ENCODE measurements at places on chromosomes 1 and 21.

GRCh38 chr1:112515311-112516009, 6.7 kb downstream of the WNT2B start:
- DNase-seq, result no peak

GRCh38 chr21:44550807-44551206, 498 bp downstream of the KRTAP10-2 start:
- DNase-seq, result no peak

GRCh38 chr21:42395905-42396651, at the start of gene TMPRSS3:
TSS of gene TMPRSS3 (minus strand) at chr21:42396052. CDS start at chr21:42395417, 635 bp downstream.
- DNase-seq, result no peak

DNA sequence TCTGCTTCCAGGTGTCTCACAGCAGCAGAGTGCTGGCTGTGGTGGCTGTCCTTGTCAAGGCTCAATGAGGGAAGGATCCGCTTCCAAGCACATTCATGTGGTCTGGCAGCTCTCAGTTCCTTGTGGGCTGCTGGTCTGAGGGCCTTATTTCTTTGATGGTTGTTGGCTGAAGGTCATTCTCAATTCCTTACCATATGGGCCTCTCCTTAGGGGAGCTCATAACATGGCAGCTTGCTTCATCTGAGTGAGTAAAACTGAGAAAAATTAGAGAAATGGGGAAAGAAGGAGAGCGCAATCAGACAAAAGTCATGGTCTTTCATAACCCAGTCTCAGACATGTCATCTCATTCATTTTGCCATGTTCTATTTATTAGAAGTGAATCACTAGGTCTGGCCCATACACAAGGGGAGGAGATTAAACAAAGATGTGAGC, 81.7 kb upstream of the TSPAN2 start:
- no peak for DNase-seq

DNA sequence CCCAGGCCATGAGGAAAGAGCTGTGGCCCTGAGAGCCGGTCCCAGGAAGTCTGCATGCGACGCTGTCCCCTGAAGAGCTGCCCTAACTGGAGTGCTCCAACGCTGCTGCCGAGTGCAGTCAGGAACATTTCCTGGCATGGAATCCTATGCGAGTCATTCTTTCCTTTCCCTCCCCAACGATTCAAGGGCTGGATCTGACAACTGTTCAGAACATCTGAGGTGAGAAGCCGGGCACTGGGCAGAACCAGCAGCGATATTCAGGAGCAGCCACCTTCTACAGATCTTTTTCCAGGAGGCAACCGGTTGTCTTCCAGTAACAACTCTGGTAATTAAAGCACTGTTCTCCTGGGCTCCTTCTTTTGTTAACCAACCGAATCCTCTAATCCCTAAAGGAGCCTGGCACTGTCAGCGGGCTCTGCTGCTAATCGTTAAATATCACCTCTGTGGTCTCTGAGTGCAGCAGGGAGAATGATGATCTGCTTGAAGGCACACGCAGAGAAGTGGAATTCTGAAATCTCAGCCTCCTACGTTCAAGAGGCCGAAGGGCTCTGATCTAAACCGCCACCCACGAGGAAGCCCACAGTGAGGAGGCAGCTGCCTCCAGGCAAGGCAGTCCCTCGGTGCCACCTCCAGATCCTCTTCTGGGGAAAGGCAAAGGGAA, 55.8 kb downstream of the SLC45A1 start:
- DNase-seq, result no peak

DNA sequence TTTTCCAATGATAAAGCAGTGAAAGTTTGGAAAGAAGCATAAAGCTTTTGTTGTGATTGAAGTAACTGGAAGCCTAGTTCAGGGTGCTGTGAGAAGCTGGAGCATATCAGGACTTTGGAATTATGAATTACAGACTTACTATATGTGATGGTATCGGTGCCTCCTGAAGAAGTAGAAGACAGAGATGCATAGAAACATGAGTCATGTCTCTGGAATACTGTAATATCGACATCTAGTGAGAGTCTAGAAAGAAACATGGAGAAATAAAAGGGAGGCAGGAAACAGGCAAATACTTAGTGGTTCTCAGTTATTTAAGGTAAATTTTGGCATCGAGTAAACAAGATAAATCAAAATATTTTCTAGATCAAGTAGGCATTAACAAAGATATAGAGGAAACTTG, 103.0 kb downstream of the CAMTA1 start:
- DNase-seq, result no peak

GRCh38 chr1:29415156-29415830, 179.0 kb downstream of the PTPRU start:
- DNase-seq, result no peak

DNA sequence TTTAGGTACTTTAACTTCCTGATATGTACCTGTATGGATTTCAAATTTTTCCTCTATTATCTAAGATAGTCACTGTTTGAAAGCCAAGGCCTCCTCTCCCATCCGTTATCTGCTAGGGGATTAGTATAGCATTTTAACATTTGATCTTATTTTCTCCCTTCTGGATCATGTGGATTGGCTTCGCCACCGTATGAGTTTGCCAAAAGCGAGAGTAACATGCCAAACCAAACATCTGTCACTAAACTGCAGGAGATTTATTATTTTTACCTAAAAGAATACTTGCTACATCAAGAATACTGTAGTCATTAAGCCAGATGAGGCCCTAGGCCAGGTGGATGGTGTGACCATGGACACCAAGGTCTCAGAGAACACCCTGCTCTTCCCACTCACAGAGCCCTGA, 28.5 kb upstream of the EEIG2 start:
- DNase-seq, result no peak

GRCh38 chr1:101511202-101511891, 274.5 kb downstream of the S1PR1 start:
- no peak for DNase-seq

GRCh38 chr21:36135391-36136102, 668 bp downstream of the CBR3 start:
- DNase-seq, result peak; percentile 46

GRCh38 chr1:178411756-178412399, 84.9 kb downstream of the CLEC20A start:
- DNase-seq, result no peak

DNA sequence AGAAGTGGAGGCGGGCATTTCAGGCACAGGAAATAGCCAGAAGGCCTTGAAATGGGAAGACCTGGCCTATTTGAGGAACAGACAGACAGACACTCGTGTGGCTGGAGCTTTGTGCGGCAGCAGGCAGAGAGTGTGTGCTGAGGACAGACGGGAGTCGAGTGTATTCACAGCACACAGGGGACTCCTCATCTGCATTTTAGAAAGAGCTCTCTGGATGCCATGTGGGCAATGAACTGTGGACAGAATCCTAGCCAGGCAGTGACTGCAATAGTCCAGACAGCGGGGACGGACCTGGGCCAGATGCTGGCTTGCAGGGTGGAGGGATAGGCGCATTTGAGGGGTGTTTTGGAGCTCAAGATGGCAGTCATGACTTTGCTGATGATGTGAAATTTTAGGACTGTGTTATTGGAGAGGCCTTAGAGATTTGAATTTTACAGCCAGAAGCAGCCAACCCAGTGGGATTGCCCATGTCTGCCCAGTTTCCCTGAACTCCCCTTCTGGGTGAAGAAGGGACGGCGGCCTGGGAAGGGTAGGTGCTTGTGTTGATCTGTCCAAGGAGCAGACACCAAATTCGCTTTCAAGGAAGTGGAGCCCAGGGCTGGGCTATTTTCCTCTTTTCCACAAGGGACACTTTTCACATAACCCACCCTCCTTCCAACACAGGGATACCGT, 43.7 kb downstream of the CHAF1B start:
- no peak for DNase-seq

DNA sequence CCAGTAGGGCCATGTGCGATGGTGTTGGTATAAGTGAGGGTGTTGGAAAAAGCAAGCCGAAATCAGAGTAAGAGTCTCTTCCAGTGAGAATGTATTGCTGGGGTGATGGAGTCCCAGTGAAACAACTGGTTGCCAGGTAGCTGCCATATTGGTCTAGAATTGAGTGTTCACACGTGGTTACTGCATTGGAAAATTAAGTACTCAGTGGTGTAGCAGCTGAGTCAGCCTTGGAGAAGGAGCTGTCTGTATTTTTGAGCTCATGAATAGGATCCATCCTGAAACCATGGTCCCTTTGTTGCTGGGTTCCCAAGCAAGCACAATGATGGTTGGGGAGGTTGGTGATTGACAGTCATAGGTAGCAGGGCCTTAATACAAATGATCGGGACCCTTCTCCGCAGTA, 235.3 kb downstream of the DYRK1A start:
- no peak for DNase-seq

- no peak for DNase-seq
Observed at GRCh38 chr1:225493591-225494246, 65.9 kb upstream of the LBR start.

GRCh38 chr21:33238565-33239255, 9.0 kb downstream of the IFNAR2 start:
- DNase-seq, result no peak

DNA sequence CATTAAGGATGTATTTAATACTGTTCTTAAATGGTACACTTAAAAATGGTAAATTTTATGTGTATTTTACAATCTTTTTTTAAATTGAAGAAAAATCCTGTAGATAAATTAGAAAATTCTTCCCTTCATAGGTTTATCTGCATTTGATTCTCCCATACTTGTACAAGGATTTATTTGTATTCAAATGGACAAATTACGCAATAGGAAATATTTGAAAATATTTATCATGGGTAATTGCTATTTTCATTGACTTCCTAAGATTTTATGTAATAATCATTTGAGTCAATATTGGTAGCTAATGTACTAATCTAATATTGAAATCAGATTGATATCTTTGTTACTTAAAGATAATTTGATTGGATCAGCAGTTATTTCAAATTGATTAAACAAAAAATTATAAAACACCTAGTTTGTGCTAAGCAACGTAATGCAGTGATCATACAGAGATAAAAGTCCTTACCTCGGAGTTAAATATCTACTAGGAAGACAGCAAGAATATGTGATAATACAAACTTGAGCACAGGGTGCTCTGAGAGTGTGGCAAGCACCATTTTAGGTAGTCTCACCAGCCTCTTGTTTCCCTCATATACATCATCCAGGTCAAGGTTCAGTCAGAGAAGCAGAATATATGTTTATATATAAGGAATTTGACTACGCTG, 11.3 kb upstream of the C1orf162 start:
- no peak for DNase-seq

- DNase-seq, result no peak
Observed at GRCh38 chr1:208058756-208059155, 147.8 kb upstream of the CD34 start.

DNA sequence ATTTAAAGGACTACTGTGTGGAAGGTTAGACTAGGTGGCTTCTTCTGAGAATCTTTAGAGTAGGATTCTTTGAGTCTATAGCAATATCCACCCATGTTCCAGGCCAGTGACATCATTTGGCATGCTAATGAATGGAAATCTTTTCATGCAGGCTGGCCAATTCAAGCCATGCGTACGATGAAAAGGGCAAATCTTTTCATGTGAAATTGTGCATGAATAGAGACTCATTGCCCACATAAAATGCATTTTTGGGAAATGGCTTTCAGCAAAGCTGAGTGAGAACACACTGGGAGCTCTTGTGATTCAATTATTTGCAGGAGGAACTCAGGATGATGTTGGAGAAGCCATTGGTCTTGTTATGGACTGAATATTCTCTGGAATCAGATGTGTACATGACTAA, 324.9 kb upstream of the DAB1 start:
- DNase-seq, result no peak

DNA sequence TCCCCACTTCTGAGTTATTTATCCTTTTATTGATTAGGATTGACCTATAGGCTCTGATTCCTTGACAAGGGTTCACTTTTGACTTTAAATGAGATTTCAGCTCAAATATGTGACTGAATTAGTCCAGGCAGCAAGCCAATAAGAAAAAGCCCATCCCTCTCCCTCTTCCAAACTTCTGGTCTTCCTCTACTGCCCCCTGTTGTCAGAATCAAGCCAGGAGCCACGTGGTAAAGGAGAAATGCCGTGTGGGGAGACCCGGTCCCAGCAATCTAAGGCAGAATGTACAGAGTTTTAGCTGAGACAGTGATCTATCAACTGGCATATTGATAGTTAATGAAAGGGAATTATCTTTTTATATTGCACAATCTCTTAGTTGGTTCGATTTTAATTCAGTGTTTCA, 5.2 kb downstream of the ADAMTS5 start:
- DNase-seq, result no peak

All from stimulated activated CD4-positive, alpha-beta T cell treated with anti-CD3 and anti-CD28 coated beads, Interleukin-4, amount 100 ng/mL, for 4 hours (primary cell).